ENCODE measurements at places on chromosomes 2 and 18.

- no peak for DNase-seq
These were observed 88.1 kb downstream of the ASXL2 start for GRCh38 chr2:25790074-25790790.

- DNase-seq = no peak
These were observed 103.8 kb downstream of the GREB1L start for GRCh38 chr18:21345840-21346239.

GRCh38 chr2:201447086-201447485 is 4.2 kb downstream of the TRAK2 start:
- DNase-seq = no peak

- no peak for DNase-seq
These were observed 130.9 kb downstream of the EXOC6B start for GRCh38 chr2:72694715-72695496.

- no peak for DNase-seq
These were observed 177.4 kb downstream of the CD226 start for GRCh38 chr18:69770238-69770637.

DNA sequence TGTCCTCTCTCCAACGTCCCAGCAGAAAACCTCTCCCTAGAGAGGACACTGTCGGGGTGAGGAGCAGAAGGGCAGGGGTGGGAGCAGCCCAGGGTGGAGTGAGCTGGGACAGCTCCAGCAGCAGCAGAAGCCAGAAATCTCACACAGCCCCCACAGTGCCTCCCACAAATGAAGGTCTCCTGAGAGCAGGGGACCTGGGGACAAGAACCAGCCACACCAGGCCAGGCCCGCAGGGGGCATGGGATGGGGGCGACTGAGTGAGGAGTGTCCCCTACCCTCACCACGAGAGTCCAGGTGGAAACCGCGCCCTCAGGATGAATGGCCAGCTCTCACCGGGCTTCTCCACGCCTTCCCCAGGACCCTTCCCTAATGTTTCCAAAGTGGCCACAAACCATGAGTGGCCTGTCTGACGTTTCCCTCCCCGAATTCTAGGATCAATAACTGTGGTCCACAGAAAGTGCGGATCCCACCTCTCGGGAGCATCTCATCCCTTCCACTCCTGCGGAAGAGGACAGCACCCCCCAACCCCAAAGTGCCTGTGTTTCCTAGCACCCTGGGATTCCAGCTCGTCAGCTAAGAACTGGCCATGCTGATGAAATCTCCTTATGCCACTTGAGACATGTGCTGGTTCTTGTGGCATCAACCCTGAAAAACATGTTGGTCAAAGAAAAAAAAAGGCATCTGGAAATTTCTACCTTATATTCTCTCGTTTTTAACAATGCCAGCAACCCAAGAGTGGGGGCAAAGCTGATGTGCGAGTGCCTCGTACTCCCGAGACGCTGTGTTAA is 121.1 kb downstream of the HDAC4 start:
- no peak for DNase-seq

DNA sequence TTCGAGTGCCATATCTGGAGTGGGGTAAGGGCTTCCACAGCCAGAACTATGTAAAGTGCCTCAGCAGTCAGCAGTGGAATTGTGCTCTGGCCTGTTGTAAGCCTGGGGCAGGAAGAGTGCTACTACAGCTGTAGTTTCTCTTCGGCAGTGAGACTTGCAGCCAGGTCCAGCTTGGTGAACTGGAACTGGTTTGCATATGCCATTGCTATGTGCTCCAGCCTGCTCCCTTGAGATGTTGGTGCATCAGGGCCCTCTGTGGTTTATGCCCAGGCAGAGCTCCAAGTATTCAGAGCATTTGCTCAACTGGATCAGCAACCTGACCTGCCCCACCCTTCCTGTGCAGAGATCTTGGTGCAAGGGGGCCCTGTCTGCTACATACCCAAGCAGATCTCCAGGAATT is 47.8 kb downstream of the ZNF804A start:
- DNase-seq = no peak

DNA sequence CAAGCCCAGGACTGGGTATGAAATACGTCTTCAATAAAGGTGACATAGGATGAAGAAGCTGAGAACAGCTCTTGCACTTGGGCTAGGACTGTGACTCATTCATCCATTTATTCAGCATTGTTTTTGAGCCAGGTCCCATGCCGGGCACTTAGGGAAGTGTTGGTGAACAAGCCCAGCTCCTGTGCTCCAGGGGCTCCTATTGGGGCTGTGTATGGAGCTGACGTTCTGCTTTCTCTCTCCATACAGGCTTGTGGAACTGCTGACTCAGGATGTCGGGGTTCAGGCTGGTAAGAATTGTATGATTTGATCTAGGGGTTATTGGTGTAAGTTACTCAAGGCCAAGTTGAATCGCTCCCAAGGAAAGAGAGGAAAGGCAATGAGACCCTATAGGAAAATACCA is 24.0 kb downstream of the MYO7B start:
- DNase-seq = no peak

DNA sequence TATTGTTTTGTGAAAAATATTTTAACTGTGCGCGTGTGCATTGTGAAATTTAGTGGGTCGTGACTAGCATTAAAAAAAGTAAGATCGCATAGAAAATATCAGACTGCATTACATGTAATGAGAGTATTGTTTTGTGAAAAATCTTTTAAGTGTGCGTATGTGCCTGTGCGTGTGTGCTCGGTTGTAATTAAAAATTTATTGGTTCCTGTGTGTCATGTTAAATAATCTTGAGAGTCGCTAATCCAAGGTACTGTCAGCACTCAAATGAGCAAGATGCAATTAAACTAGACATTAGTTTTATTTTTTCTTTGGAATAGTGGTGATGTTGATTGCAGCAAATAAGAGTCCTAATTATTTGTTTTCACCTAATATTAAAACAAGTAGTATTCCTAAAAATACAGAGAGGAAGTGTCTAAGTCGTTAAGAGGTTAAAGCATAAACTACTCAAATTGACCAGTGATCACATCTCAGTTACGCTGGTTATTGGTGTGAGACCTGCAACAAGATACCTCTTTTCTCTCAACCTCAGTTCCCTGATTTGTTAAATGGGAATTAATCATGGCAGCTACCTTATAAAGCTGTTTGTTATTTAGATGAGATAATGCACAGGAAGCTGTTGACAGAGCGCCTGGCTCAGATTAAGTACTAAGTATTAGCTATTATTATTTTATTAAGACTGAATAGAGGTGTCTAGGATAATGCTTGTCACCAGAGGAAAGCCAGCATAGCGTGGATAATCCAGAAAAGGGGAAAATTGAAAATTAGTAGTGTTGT is 1.9 kb downstream of the ZDBF2 start:
- no peak for DNase-seq

- no peak for DNase-seq
These were observed 66.8 kb upstream of the STPG4 start for GRCh38 chr2:47221946-47222345.

GRCh38 chr18:27202741-27203140 is 17.6 kb upstream of the CHST9 start:
- no peak for DNase-seq
